Karpas-422 (cell line): ENCODE measurements at places on chromosomes 12 and 14.

- H3K4me3 ChIP-seq, result no peak overlapping the region
- H3K27me3 ChIP-seq, result no peaks in the 10 kb centered on the region
- no peak for DNase-seq
- H3K36me3 ChIP-seq, result no peaks in the 10 kb centered on the region
- no peaks in the 10 kb centered on the region for H3K4me1 ChIP-seq
These were observed 990.1 kb downstream of the TMTC2 start for GRCh38 chr12:83676781-83677295.

DNA sequence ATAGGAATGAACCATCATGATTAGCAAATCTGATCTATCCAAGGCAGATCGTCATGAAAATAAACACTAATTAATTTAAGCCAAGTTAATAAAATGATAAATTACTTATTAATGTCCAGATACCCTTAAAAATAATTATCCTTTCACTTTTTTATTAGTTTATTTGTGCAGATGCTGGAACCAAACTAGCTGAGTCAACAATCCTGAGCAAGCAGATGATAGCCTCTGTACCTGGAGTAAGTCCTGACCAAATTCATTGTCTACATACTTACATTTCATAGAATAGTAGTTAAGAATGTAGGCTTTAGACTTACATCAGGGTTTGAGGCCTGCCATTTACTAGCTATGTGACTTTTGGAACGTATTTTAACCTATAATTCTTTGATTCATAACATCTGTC lies 105.8 kb downstream of the PRIMA1 start:
- H3K4me1 ChIP-seq, result no peaks in the 10 kb centered on the region
- DNase-seq, result no peak
- H3K27me3 ChIP-seq, result no peaks in the 10 kb centered on the region
- no peak overlapping the region for H3K27ac ChIP-seq
- H3K4me3 ChIP-seq, result no peak overlapping the region

- H3K27me3 ChIP-seq, result no peaks in the 10 kb centered on the region; the same call in 1 of the 2 replicates
- H3K36me3 ChIP-seq, result no peaks in the 10 kb centered on the region
- no peak overlapping the region for H3K4me3 ChIP-seq
- peak; percentile 59 for DNase-seq
- peaks cover 8% of the 10 kb centered on the region for H3K4me1 ChIP-seq
- no peak overlapping the region for H3K27ac ChIP-seq
These were observed 445.4 kb downstream of the BCL11B start for GRCh38 chr14:98826618-98827017.

- H3K27me3 ChIP-seq, result no peaks in the 10 kb centered on the region
- no peak overlapping the region for H3K4me3 ChIP-seq
- DNase-seq, result no peak
- H3K27ac ChIP-seq, result no peak overlapping the region
- H3K36me3 ChIP-seq, result no peaks in the 10 kb centered on the region
These were observed 110.3 kb downstream of the SLC38A1 start for GRCh38 chr12:46158501-46158900.

DNA sequence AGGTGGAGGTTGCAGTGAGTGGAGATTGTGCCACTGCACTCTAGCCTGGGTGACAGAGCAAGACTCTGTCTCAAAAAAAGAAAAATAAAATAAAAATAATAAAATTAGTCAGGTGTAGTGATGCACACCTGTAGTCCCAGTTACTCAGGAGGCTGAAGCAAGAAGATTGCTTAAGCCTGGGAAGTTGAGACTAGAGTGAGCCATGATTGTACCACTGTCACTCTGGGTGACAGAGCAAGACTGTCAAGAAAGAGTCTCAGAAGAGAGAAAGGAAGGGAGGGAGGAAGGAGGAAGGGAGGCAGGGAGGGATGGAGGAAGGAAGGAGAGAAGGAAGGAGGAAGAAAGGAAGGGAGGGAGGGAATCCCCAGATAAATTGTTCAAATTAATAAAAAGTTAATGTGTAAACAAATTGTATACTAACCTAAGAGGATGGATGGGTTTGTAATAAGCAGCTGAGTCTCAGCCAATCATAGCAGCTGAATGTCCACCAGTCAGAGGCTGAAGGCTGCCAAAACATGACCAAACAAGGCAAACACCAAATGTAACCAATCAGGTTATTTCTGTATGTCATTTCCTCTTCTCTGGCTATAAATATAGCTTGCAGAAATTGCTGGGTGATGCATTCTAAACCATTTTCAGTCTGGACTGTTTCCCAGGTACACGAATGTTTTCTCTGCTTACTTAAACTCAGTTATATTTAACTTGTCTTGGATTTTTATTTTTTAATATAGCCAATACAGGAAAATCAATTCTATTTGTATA lies 6.1 kb upstream of the CDCA4 start:
- H3K27me3 ChIP-seq, result no peaks in the 10 kb centered on the region
- H3K4me3 ChIP-seq, result no peak overlapping the region
- no peak overlapping the region for H3K27ac ChIP-seq
- DNase-seq, result peak; percentile 74

- DNase-seq, result peak; percentile 91
- peaks cover 12% of the 10 kb centered on the region for H3K36me3 ChIP-seq
These were observed 277.9 kb downstream of the SSPN start for GRCh38 chr12:26473291-26473690.

GRCh38 chr12:27277846-27278260 lies 33.8 kb downstream of the STK38L start:
- H3K4me3 ChIP-seq, result no peak overlapping the region
- no peaks in the 10 kb centered on the region for H3K27me3 ChIP-seq
- DNase-seq, result no peak
- H3K27ac ChIP-seq, result no peak overlapping the region
- H3K4me1 ChIP-seq, result no peaks in the 10 kb centered on the region
- no peaks in the 10 kb centered on the region for H3K36me3 ChIP-seq

- H3K36me3 ChIP-seq, result peaks cover 43% of the 10 kb centered on the region; the same call in 1 of the 2 replicates
- H3K27me3 ChIP-seq, result no peaks in the 10 kb centered on the region
- no peak overlapping the region for H3K4me3 ChIP-seq
- no peak for DNase-seq
These were observed 49.0 kb downstream of the AREL1 start for GRCh38 chr14:74663884-74664283.

DNA sequence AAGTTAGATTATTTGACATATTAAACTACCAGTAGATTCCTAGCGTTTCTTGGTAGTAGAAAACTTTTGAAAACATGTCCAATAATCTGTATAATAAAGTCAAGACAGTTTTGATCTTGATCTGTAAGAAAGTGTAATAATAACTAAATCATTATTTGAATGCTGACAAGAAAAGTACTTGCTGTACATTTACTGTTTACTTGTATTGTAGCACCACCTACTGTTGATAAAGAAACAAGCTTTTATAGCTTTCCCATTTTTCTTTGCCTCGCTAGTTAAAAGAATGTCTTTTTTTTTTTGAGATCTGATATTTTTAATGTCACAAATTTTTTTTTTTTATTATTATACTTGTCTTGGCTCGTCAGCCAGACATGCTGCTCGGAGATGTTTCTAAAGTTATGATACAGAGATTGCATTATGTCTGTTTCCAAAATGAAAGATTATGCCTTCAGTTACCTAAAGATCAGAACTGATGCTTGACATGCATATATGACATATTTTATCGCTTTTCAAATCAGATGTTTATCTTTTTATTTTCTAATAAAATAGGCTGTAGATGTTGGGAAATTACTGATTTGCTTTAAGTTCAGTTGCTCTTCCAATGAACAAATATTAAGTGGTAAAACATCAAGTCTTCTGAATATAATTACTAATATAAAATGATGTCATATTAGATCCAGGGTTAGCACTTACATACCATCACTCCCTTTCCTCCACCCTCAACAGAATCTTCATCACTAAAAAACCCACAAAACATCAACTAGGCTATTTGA lies 140.5 kb downstream of the AKAP6 start:
- peaks cover 4% of the 10 kb centered on the region for H3K4me1 ChIP-seq
- peak; percentile 78 for DNase-seq
- no peak overlapping the region for H3K27ac ChIP-seq
- H3K36me3 ChIP-seq, result no peaks in the 10 kb centered on the region
- H3K27me3 ChIP-seq, result no peaks in the 10 kb centered on the region

GRCh38 chr12:108839890-108840230 lies 17.5 kb downstream of the SSH1 start:
- DNase-seq, result no peak
- no peak overlapping the region for H3K27ac ChIP-seq
- no peak overlapping the region for H3K4me3 ChIP-seq
- H3K27me3 ChIP-seq, result no peaks in the 10 kb centered on the region
- H3K36me3 ChIP-seq, result no peaks in the 10 kb centered on the region

GRCh38 chr14:54182419-54183045 lies 214.3 kb upstream of the CDKN3 start:
- H3K4me3 ChIP-seq, result no peak overlapping the region
- H3K27ac ChIP-seq, result no peak overlapping the region
- no peaks in the 10 kb centered on the region for H3K27me3 ChIP-seq
- no peaks in the 10 kb centered on the region for H3K36me3 ChIP-seq

- H3K4me1 ChIP-seq, result no peaks in the 10 kb centered on the region
- H3K27ac ChIP-seq, result no peak overlapping the region
- H3K36me3 ChIP-seq, result no peaks in the 10 kb centered on the region
- no peak overlapping the region for H3K4me3 ChIP-seq
These were observed 78.0 kb downstream of the KITLG start for GRCh38 chr12:88501972-88502938.

- DNase-seq, result no peak
- H3K36me3 ChIP-seq, result no peaks in the 10 kb centered on the region
- H3K4me1 ChIP-seq, result peaks cover 41% of the 10 kb centered on the region
- H3K4me3 ChIP-seq, result no peak overlapping the region
- no peaks in the 10 kb centered on the region for H3K27me3 ChIP-seq
These were observed 99.9 kb downstream of the BCAT1 start for GRCh38 chr12:24848941-24849477.

DNA sequence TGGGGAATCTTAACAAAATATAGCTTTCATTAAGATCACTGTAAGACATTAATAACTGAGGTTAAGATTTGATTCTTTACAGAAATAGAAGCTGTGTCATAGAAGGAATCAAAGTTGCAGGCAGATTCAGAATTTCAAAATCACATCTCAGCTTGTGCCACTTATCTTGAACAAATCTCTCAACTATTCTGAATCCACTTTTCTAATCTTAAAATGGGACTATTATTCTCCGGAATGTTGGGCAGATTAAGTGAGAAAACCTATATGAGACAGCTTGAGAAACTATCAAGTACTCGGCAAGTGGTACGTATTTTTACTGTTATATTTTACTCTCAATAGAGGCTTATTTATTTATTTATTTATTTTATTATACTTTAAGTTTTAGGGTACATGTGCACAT lies 28.4 kb downstream of the PZP start:
- H3K4me1 ChIP-seq, result no peaks in the 10 kb centered on the region
- no peak for DNase-seq
- no peak overlapping the region for H3K27ac ChIP-seq
- no peaks in the 10 kb centered on the region for H3K36me3 ChIP-seq
- H3K27me3 ChIP-seq, result no peaks in the 10 kb centered on the region; the same call in 1 of the 2 replicates
- no peak overlapping the region for H3K4me3 ChIP-seq

- no peak overlapping the region for H3K27ac ChIP-seq
- H3K36me3 ChIP-seq, result no peaks in the 10 kb centered on the region
- no peak overlapping the region for H3K4me3 ChIP-seq
These were observed 6.5 kb downstream of the PYGL start for GRCh38 chr14:50937800-50938199.

GRCh38 chr12:26120561-26121274 lies 4.1 kb downstream of the BHLHE41 start:
- peaks cover 4% of the 10 kb centered on the region; the same call in 1 of the 2 replicates for H3K27me3 ChIP-seq
- no peaks in the 10 kb centered on the region for H3K36me3 ChIP-seq
- DNase-seq, result no peak
- H3K27ac ChIP-seq, result no peak overlapping the region
- H3K4me1 ChIP-seq, result peaks cover 54% of the 10 kb centered on the region

DNA sequence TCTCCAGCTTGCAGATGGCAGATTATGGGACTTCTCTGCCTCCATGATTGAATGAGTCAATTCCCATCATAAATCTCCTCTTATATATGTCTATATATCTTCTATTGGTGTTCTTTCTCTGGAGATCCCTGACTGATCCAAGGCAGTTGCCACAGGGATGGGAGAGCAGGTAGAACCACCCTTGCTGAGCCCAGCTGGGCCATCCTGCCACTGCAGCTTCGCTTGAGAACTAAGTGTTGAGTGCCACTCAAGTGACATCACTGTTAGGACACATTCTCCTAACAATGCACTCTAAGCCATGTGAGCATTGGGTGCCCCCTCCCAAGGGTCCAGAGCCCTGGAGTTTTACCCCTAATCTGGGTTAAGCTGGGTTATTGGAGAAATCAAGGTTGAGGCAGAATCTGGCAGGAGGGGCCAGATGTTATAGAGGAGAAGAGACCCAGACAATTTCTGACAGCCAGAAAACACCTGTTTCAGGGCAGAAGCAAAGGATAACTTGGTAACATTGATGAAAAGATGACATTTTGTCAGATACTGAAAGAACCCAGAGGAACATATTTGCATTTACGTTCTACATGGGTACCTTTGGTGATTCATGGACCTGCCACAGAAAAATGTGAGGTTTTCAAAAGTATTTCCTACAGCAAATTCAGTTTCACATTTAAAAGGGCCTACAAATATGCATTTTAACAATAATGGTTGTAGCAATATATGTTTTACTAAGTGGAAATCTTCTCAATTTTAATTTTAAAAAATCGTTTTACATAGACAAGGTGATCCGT lies 57.2 kb upstream of the MAX start:
- no peaks in the 10 kb centered on the region for H3K27me3 ChIP-seq
- peak overlapping the region; percentile 83 for H3K27ac ChIP-seq
- H3K4me1 ChIP-seq, result peaks cover 36% of the 10 kb centered on the region
- H3K36me3 ChIP-seq, result no peaks in the 10 kb centered on the region

GRCh38 chr12:123726244-123726643 lies 14.1 kb downstream of the ATP6V0A2 start:
- H3K36me3 ChIP-seq, result peaks cover 29% of the 10 kb centered on the region
- H3K4me3 ChIP-seq, result no peak overlapping the region
- no peak overlapping the region for H3K27ac ChIP-seq
- H3K27me3 ChIP-seq, result no peaks in the 10 kb centered on the region

DNA sequence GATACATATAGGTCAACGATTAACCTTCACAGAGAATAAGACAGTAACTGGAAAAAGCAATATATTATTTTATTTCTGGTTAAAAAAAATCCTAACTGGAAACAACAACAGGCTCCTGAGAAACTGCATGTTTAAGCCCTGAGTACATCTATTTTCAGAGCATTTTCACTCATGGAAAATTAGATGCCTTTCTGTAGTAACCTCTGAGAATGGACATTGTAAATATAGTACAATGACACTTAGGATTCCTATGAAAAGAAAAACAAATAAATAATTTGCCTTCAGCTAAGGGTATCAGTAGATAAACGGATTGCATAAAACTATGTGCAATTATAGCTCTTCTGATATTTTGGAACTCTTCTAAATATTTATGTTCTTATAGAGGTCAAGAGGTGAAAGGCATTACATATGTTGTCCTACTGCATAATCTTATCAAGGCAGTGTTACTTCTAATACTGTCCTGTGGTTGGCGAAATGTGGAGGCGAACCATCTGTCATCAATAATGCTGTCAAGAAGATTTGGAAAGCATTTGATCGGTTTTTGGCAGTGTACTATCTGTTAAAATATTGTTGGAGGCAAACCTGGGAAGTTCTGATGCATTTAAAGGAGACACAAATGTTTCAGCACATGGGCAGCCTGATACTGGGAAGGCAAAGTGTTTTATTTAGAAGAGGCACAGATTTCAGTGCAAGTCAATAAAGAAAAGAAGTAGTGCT lies 381.8 kb downstream of the BTG1 start:
- H3K4me1 ChIP-seq, result no peaks in the 10 kb centered on the region
- no peak for DNase-seq
- no peaks in the 10 kb centered on the region for H3K36me3 ChIP-seq
- H3K4me3 ChIP-seq, result no peak overlapping the region
- no peak overlapping the region for H3K27ac ChIP-seq

- H3K4me1 ChIP-seq, result no peaks in the 10 kb centered on the region
- no peak overlapping the region for H3K4me3 ChIP-seq
- no peak for DNase-seq
- H3K36me3 ChIP-seq, result no peaks in the 10 kb centered on the region
These were observed 933.1 kb upstream of the FBXO33 start for GRCh38 chr14:40365305-40365704.
